ENCODE measurements at places on chromosomes 12 and 14.

GRCh38 chr12:20472102-20472782 lies 103.9 kb downstream of the PDE3A start:
- no peak for DNase-seq

DNA sequence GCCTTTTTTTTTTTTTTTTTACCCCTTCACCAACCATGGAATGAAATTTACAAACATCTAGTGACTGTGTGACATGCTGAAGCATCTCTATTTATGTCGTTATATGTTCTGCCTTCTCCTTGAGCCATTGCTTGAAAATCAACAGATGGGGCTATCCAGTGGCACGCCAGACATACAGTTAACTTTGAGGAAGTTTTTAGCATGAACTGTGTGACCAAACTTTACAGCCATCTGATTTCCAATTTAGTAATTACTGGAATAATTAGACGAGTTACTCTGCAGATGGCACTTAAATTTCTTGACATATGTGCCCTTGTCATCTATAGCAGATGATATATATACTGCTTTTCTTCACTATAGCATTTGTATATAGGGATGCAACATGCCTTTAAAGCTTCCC lies 192.1 kb downstream of the SNAPC1 start:
- DNase-seq, result no peak

DNA sequence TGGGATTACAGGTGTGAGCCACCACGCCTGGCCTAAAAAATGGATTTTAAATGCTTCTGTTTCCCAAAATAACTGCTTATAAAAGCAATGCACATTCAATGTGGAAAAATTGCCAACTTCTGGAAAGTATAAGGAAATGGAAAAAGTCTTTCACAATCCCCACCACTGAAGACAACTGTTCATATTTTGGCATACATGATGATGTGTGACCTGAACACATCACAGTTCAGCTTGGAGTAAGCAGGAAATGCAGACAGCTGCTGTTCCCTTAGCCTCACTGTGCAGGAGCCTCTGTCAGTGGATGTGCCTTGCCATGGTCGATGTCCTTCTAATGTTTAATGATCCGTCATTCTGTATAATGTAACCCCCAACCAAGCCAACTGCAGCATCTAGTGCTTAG lies 5.2 kb downstream of the MTERF2 start:
- no peak for DNase-seq

GRCh38 chr12:89333564-89334252 lies 18.6 kb downstream of the DUSP6 start:
- peak; percentile 21 for DNase-seq

GRCh38 chr12:24822121-24822899 lies 126.6 kb downstream of the BCAT1 start:
- no peak for DNase-seq

GRCh38 chr12:16949871-16950667 lies 344.1 kb upstream of the LMO3 start:
- DNase-seq, result no peak

DNA sequence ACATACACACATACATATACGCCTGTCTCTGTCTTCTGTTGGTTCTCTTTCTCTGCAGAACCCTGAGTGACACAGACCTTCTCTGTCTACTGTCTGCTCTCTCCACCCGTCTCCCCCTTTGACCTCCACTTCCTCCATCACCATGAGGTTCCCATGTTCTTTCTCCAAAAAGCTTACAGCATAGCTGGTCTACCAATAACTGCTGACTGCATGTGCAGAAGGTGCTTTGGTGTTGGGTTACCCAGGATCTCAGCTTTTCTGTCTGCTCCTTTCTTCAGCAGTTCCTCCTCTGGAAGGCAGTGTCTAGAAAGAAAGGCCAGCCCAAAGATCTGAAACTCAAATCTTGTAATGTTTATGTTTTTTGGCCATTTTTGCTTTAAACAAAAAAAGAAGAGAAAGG lies 125.6 kb downstream of the SMOC1 start:
- DNase-seq, result no peak

DNA sequence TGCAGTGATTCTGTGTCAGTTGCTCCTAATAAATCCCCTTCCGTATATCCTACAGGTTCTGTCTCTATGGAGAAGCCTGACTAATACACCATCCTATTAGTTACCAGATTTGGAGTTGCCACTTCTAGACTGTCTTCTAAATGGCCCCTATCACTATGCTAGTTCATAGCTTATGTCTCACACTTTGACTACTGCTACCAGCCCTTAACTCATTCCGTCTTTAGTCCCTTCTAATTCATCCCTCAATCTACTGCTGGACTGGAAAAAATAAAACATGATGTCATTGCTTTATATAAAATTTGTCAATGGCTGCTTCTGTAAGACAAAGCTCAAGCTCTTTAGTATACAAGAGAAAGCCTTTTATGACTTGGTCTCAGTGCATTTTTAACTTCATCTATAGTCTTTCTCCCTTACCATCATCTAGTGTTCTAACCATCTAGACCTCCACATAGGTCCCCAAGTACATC lies 99.5 kb downstream of the PPP1R12A start:
- DNase-seq, result no peak

DNA sequence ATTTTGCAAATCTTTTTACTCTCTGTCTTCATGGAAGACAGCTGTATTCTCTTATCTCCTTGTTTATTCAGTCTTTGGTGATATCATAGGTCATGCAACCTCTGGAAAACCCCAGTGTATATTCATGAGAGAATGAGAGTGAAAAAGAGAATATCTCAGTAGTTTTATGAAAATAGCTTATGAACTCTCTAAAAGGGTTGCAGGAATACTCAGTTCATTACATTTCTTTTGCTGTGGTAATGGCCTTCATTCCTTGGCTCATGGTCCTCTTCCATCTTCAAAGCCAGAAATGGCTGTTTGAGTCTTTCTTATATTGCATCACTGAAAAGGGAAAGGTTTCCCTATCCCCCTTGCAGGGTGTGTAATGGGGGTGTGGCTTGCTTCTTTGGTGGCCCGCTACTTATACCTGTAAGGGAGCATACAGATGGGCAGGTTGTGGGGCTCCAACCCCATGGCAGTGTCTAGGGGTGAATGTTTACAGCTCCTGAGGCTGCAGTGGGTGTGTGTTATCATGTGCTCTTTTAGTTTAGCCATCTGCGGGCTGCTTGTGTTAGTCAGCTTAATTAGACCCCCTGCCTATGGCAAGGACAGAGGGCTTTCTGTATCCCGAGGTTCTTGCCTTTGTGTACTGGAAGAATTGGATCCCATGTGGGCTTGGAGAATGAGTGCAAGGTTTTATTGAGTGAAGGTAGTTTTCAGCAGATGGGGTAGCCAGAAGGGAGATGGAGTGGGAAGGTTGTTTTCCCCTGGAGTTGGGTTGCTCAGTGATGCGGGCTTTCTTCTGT lies 150.2 kb downstream of the CCDC91 start:
- no peak for DNase-seq

DNA sequence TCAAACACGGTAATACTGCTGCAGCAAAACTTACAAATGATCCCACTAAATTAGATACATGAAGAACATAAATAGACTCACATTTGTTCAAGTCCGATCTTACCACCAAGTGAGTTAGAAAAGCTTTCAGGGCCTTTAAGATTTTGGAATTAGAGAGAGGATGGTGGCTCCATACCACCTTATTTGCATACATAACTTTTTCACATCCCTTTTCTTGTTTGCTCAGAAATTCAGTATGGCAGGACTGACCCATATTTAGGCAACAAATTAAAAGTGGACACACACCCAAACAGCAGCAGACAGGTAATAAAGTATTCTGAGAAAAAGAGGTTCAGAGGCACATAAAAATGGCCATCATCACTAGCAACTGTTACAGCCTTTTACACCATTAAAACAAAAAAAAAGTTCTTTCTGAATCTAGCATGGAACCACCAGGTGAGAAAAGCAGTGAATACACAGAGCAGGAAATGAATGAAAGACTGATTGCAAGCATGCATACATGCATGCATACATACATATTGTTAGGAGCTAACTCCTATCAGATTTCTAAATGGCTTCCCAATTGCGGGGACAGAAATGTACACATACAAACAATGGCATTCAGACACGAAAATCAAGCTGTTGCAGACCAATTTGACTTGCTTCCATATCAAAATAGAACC lies 23.3 kb downstream of the STXBP6 start:
- DNase-seq, result no peak

DNA sequence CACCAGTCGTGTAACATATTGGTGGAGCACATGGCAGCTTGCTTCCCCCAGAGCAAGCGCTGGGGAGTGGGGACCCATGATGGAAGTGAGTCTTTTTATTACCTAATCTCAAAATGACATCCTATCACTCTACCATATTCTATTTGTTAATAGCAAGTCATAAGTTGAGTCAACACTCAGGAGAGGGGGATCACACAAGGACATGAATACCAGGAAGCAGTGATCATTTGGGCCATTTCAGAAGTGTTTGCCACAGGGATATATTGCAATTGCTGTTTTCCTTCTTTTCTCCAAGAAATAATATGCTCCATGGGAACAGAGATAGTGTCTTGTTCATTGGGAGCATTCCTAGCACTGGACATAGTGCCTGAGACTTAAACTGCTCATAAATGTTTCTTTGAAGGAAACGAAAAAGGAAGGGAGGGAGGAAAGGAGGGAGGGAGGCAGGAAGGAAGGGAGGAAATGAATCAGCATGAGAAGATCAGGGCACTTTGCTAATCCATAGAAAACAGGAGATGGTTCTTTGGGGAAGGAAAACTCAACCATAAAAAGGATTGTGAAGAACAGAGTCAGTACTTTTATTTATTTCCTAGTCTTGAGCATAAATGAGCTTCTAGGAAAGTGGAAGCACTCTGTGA lies 39.2 kb upstream of the EEA1 start:
- no peak for DNase-seq

GRCh38 chr14:29906256-29906870 lies 21.3 kb downstream of the PRKD1 start:
- no peak for DNase-seq

GRCh38 chr12:123041811-123042655 lies 61.6 kb downstream of the ARL6IP4 start:
- DNase-seq, result no peak

DNA sequence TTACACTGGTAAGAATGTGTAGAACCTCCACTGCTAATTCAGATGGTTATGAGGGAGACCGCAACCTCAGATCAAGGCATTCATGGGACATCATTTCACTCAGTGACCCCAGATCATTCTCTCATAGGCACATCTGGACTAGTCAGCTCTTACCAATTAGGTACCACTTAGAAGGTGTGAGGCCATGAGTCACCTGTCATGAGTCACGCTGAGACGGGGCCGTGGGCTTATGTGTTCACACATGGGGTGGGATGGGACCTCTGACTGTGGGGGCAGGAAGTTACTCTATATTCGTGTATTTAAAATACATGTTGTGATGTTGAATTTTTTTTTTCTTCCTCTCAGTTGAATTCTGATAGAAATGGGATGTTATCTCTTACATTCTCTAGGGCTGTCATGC lies 55.9 kb downstream of the CCDC92 start:
- DNase-seq, result no peak

- no peak for DNase-seq
These were observed 4.3 kb downstream of the BICD1 start for GRCh38 chr12:32110942-32111341.

DNA sequence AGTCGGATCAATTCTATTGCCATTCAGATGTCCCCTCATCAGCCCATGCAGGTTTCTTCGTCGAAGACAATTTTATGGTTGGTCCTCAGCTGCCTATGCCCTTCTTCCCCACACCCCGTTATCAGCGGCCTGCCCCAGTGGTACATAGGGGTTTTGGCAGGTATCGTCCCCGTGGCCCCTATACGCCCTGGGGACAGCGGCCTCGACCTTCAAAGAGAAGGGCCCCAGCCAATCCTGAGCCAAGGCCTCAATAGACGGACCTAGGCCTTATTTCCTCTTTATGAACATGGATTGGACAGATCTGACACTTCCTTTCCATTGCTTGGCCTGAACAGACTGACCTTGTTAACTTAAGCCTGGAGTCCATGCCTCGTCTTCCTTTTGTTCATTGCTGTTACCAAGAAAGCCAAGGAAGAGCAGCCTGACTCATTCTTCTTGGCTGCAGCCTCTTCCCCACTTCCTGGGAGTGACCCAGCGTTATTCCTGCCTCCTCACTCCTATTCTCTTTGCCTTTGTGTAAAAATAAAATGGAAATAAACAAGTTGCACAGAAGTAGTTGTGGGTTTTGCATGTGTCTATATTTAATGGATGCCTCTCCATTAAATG lies 156.5 kb upstream of the AMIGO2 start:
- no peak for DNase-seq

DNA sequence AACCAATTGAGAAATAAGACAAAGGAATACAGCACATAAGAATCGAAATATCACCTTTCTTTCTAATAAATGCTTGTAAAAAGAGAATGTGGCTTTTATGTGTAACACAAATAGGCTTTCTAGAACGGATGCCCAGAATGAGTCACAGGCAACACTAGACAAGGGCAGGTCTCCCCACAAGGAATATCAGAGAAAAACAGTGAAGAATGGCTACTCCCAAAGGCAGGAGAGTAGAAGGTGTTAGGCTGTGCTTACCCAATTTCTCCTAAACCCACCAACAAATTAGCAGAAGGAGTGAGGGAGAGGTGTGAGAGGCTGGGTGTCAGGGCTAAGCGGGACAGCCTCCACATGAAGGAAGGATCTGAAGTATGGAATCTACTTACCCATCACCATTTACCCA lies 55.2 kb downstream of the GALNT4 start:
- DNase-seq, result peak; percentile 16

DNA sequence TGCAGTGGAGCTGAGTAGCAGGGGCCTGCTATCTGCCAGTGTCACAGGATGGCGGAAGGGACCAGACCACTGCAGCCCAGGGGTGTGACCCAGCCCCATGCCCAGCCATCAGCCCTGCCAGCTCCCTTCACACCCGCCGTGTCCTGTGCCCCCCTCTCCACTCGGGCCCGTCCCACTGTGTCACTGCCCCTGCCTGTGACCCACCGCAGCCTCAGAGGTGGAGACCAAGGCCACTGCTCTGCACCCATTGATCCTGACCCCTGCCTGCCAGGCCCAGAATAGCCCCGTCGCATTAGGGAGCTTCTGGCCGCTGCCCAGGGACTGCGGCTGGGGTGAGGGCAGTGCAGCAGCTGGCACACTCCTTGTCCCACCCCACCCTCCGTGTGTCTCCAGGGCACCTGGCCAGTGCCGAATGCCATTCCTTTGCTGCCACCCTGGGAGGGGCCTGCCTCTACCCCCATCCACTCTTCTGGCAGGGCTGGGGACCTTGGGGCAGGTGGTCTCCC lies 2.1 kb upstream of the CRIP2 start:
- no peak for DNase-seq
